ENCODE measurements at places on chromosomes 6 and 20.

DNA sequence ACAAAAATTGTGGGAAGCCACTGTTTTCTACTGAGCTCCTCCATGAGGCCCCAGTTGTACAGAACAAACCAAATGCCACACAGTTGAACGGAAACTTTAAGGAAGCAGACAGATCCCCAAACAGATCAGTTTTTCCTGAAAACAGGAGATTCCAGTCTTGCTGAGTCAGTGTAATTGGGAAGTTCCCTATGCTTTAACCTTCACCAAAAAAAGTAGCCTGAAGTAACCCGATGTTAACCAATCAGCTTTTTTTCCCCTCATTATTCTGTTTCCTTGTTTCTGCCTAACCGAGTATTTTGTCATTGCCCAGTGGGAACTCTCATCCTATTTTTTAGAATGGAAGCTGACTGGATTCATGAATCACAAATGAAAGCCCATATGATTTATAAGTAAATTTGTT, 36.7 kb downstream of the MARCKS start:
- DNase-seq: no peak

GRCh38 chr6:1244941-1245340, 67.0 kb upstream of the FOXQ1 start:
- DNase-seq: no peak

DNA sequence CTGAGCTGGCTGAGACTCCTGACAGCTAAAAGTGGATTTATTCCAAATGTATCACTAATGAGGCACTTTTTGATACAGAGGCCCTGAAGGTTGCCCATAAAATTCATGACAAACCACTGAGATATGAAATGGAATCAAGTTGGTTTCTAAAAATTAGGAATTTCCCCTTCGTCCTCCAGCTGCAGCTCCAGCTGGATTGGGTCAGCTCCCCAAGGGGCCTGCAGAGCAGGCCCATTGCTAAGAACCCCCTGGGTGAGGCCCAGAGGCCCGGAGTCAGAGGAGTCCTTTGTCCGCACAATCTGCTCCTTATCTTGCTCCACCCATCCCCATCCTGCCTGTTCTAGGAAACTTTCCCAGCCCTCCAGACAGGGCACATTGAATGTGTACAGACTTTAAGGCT, 163.5 kb upstream of the TOP1 start:
- no peak for DNase-seq

- DNase-seq: no peak
Observed at GRCh38 chr6:72626126-72626525, 4.3 kb downstream of the KCNQ5 start.

GRCh38 chr20:20839771-20840170, 127.3 kb upstream of the RALGAPA2 start:
- DNase-seq: no peak

DNA sequence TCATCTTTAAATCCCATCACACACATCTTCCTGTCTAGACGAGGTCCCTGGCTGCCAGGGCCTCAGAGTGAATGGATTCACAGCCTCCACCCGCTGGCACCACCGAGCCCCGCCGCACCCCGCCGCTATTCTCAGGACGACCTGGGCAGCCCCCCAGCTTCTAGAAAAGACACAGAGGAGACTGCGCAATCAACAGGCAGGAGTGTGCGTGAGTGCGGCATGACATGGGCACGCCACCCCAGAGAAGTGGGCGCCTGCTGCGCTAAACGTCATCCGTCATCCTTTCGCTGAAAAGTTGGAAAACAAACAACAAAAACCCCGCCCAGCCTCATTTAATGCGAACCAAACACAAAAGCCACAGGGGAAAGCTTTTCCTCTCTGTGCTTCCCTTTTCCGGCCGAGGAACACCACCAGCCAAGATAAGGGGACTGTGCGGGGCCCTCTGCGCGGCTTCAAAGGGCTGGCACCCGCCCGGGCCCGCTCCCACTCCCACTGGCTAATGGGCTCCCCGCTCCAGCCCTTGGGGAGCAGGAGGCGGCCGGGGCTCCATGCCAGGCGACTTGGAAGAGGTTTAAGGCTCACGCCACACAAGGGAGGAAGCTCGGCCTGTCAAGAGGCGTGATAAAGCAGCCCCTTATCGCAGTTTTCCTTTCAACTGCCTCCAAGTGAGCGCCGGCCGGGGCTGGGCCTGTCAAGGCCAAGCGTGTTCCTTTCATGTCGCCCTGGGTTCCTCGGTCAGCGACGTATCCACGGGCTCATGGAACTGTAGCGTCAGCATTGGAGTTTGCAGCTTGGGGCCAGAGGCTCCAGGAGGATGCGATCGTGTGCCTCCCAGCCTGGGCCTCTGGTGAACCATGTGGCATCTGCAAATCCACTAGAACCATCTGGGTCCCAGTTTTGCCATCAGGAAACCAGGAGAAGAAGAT, 50.1 kb downstream of the NFATC2 start:
- no peak for DNase-seq

GRCh38 chr6:7166410-7167293, 58.9 kb downstream of the RREB1 start:
- DNase-seq: no peak
